ENCODE measurements at places on chromosomes 1 and 21. TPM values are rescaled to one million over a fixed set of nuclear protein-coding genes. Genes with fewer than 3 reads are reported as not detected.

CLCNKA gene
- total RNA-seq = not detected

TNNI3K gene
- not detected for total RNA-seq

LCA5L gene
- 3.0 TPM for total RNA-seq

FCGR3A gene
- not detected for total RNA-seq

OR2M4 gene
- total RNA-seq = not detected

ZNF683 gene
- total RNA-seq = not detected

SMPDL3B gene
- total RNA-seq = not detected

KIF2C gene
- 19.1 TPM for total RNA-seq

PBX1 gene
- total RNA-seq = 26.3 TPM

MNDA gene
- total RNA-seq = not detected

ELAPOR1 gene
- total RNA-seq = 0.89 TPM

ATG4C gene
- 12.4 TPM for total RNA-seq

OR2T33 gene
- total RNA-seq = not detected

AMY1B gene
- total RNA-seq = not detected

CNTN2 gene
- total RNA-seq = not detected

CSF1 gene
- 85.8 TPM for total RNA-seq

ETNK2 gene
- total RNA-seq = 1.5 TPM

FOXO6 gene
- not detected for total RNA-seq

AVPR1B gene
- not detected for total RNA-seq

SLAMF6 gene
- total RNA-seq = not detected

HSF2BP gene
- 3.6 TPM for total RNA-seq

GPX7 gene
- total RNA-seq = 19.3 TPM

TARBP1 gene
- 28.8 TPM for total RNA-seq

OR14K1 gene
- total RNA-seq = not detected

HHAT gene
- total RNA-seq = 9.2 TPM

CRP gene
- not detected for total RNA-seq

PRAMEF25 gene
- total RNA-seq = not detected

IGSF9 gene
- not detected for total RNA-seq

CFAP74 gene
- total RNA-seq = not detected
